G401 (cell line): ENCODE measurements at places on chromosomes 1 and 21. TPM values are rescaled to one million over a fixed set of nuclear protein-coding genes. Genes with fewer than 3 reads are reported as not detected.

The FNBP1L gene
- total RNA-seq, result 5.6 and 9.2 TPM in 2 replicates

The MAP3K6 gene
- total RNA-seq, result 10.0 and 17.3 TPM in 2 replicates

The THEM5 gene
- not detected in 2 replicates for total RNA-seq

The NEXN gene
- total RNA-seq, result 2.5 and 3.3 TPM in 2 replicates

DNA sequence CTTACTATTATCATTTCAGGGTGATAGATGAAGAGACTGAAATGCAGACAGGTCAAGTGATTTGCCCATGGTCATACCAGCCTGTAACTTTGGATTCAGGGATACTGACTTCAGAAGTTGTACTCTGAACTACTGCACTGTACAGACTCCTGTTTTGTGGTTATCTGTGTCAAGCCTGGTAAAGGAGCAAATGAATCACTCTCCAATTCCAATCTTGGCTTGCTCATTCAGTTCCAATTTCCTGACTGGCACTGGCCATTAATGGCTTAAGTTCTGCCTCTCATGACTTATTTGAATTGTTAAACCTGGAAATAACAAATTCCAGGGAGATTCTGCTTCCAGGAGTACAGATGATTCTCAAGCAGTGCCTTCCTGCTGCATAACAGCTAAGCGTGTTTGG lies 45.4 kb upstream of the PLD5 start:
- no peak for DNase-seq

The CD48 gene
- not detected in 2 replicates for total RNA-seq

- DNase-seq, result no peak
Observed at GRCh38 chr1:89302697-89303332, 30.2 kb upstream of the GBP5 start.

The PEX10 gene
- 84.2 and 96.0 TPM in 2 replicates for total RNA-seq

DNA sequence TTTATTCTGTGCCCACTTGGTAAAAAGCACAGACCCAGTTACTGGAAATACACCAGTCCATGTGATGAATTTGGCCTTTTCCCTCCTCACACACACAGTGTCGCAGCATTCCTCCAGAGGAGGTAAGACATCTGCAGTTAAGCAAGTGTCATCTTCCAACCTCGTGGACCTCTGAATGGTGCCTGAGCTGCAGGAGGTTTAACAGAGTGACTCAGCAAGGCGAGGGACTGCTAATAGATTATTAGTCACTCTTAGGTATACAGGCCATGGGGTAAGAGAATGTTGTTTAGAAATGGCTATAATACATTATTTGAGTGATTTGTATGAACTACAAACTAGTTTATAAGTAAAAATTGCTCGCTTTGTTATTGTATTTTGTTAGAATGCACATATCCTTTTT lies 8.6 kb upstream of the LRRC8B start:
- no peak for DNase-seq
